ENCODE measurements at places on chromosomes 3 and 15.

DNA sequence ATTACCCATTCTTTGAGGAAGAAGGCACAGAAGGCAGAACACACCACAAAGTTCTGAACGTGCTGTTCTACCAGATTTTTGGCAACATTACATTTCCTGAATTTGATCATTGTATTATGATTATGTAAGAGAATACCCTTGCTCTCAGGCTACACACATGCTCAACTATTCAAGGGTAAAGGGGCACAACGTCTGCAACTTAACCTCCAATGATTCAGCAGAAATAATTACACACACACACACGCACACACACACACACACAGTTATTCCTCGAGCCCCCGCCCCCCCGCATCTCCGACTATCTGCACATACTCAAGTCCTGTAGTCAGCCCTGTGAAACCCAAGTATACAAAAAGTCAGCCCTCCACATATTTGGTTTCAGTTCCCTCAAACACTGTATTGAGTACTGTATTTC, 26.8 kb downstream of the RPN1 start:
- peak; percentile 47 for DNase-seq

GRCh38 chr3:127101411-127102187, 91.3 kb upstream of the PRR23E start:
- DNase-seq: no peak

GRCh38 chr3:151146731-151147091, 56.3 kb downstream of the GPR171 start:
- DNase-seq: no peak

GRCh38 chr3:76765511-76765910, 274.4 kb upstream of the ROBO2 start:
- DNase-seq: no peak

DNA sequence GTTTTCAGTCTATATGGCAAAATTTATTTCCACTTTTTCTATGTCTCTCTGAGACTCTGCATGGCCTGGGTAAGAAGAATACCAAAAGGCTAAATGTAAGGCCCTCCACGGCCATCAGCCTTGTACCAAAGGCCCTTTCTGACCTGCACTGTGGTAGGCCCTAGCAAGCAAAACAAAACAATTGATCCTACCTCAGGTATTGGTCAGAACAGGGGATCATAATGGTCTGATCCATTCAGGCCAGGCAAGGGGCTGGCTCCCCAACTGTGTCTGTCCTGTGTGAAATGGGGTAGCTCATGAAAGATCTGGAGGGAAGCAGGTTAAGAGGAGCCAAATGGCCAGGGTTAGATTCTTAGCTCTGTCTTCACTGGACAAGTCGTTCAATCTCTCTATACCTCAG, 181.3 kb downstream of the SSR3 start:
- DNase-seq: no peak

- DNase-seq: no peak
Measured at GRCh38 chr3:160883373-160883772, 127.3 kb downstream of the PPM1L start.

- DNase-seq: no peak
Measured at GRCh38 chr3:12253516-12254343, 35.1 kb upstream of the PPARG start.

DNA sequence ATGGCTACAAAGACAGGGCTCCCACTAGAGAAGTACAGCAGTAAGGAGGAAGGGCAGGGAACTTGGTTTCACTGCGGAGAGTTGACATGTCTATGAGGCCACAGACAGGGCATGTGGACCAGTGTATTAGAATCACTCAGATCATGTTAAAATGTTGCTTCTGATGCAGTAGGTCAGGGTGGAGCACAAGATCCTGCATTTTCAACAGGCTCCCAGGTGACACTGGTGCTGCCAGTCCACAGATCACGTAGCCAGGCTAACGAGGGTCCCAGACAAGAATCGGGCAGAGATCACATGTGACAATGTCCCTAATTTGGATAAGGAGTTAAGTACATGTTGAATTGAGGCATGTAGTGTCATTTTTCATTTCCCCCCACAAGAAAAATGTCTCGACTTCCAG, 73.6 kb downstream of the SPSB4 start:
- no peak for DNase-seq

GRCh38 chr3:43018246-43018645, 39.1 kb downstream of the GASK1A start:
- no peak for DNase-seq

- DNase-seq: no peak
Measured at GRCh38 chr3:165744025-165744424, 93.2 kb downstream of the BCHE start.

DNA sequence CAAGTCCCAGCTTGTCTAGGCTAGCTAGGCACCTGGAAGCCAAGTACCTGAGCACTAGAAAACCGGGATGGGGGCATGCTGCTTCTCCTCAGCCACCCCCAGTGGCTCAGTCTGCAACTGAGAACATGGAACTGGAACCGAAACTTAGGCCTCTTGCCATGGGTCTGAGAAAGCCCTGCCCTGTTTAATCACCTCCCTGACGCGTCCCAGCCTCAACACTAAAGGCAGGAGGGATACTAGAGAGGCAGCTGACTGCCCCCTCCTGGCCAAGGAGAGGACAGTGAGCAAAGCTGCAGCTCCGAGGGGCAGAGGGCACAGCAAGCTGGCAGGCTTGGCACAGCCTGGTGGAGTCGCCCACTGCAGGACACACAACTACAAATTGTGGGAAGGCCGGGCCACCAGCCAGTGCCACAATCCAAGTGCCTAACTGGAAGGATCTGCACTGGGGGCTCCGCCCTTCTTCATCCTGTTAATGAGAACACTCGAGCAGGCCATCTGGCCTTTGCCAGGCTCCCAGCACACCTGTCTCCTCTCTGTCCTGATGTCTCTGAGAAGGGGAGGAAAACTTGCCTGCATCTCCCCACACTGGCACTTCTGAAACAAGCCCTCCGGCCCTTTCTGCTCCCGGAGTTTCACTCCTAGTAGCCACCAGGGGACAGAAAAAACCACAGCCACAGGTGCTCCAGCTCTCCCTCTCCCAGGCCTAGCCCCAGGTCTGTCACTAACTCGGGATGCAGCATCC, 53.7 kb downstream of the BDH1 start:
- peak; percentile 88 for DNase-seq

- peak; percentile 90 for DNase-seq
Measured at GRCh38 chr15:92681141-92681631, 25.6 kb upstream of the FAM174B start.

DNA sequence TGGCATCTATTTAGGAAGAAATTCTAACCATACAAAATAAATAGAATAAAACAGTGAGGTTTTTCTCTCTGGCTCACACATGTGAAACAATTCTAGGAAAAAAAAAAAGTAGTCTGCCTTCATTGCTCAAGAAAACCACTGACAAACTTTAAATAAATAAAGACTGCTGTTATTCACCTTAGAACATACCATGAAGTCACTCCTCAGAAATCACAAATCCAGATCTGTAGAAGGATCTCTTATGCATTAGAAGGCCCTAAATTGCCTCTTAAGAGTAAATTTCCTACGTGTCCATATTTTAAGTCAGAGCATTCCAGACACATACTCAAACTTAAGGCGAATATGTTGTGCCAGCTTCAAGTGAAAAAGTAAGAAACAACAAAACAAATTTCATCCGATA, 217.3 kb downstream of the ZIC4 start:
- peak; percentile 19 for DNase-seq

DNA sequence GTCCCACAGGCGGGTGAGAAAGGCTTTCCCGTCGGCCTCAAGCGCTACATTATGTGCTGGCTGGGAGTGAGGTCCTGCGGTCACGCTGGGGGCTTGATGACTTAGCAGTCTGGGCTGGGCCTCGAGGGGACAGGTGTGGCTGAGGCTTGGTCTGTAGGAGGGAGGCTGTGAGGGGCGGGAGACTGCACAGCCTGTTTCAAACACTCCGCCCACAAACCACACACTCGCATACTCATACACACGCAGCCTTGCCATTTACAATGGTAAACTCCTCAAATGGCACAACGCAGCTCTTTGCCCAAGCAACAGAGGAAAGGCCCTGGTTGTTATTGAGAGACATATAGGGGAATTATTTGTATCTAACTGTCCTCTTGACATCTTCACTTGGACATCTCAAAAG, 32.4 kb upstream of the RASGRF1 start:
- DNase-seq: no peak

DNA sequence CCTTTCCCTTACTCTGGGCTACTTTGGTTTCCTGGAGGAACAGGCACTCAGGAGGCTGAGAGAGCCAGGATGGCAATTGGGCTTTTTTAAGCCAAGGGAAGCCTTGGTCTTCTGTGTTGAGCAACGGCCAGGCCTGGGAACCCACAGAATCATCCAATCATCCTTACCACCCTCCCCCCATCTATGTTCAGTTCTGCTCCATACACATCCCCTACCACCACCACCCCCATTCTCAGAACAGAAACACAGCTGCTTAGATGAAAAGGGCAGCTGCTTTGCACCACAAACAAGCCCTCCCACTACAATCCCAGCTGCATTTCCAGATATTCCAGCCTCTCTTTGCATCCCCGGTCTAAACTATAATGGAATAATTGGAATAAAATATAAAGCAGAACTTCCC, 21.0 kb downstream of the SEMA5B start:
- DNase-seq: no peak

- DNase-seq: no peak
Measured at GRCh38 chr3:195790901-195791300, 20.8 kb downstream of the MUC4 start.

DNA sequence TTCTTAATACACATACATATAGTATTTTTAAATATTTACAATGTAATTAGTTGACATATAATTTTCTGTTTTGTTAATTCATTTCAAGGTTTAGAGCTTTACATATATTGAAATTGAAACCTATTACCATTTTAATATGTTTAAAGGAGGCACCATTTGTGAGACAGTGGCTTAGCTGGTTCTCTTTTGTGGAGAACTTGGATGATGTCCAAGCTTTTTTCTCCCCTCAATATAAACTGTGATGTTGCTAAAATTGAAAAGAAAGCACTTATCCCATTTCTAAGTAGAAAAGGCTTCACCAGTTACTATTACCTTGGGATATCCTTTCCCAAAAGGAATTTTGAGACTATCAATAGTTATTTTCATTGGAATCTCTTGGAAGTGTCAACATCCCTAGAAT, 707.2 kb downstream of the NTRK3 start:
- no peak for DNase-seq

DNA sequence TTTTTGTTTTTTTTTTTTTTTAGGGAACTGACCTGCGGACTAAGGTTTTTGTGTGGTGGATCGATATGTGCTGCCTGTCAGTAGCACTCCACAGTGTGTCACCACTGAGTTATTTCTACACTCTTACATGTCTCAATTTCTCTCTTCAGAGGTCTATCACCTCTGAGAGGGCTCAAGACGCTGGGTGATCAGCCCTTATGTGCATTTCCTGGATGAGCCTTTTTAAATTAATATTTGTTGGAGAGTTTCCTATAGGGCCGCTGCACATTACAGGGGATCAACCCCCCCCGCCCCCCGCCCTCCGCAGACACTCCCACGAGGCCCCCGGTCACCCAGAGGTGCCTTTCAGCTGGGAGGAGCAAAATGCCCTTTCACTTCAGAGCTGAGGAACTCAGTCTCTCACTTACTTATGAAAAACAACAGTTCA, 34.5 kb upstream of the AP4E1 start:
- no peak for DNase-seq

DNA sequence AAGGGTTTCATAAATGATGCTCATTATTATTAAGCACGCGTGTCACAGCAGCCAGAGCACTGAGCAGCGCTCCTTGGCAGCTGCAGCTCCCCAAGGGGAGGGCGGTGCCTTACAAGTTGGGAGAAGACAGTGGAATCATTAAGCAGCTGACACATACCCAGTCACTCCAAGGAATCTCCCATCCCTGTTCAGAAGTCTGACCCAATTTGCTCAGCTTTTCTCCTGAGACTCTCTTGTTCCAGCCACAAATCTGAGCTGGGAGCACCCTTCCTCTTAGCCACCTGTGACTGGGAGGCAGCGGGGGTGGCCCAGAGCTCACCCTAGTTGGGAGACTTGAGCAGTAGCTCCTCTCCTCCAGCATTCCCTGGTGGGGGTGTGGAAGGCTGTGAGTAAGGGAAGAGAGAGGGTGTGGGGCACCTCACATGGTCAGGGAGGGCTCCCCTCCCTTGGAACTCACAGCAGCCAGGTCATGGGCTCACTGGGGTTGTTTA, 64.3 kb downstream of the DUT start:
- peak; percentile 99 for DNase-seq

DNA sequence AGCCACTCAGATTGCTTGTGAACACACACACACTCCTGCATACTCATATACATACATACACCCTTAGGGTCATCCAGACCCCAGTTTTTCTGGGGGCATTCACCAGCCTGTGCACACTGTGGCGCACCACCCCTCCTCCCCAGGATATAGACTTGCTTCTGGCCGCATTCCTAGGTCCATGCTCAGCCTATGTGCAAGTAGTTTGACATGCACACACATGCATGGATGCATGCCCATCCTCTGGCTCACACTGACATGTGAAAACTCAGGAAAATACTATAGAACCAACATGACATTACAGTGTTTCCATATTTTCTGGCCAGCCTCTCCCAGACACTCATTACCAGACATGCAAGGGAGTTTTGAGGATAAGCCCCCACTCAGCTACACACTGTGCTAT, 79.3 kb upstream of the POLG start:
- no peak for DNase-seq

DNA sequence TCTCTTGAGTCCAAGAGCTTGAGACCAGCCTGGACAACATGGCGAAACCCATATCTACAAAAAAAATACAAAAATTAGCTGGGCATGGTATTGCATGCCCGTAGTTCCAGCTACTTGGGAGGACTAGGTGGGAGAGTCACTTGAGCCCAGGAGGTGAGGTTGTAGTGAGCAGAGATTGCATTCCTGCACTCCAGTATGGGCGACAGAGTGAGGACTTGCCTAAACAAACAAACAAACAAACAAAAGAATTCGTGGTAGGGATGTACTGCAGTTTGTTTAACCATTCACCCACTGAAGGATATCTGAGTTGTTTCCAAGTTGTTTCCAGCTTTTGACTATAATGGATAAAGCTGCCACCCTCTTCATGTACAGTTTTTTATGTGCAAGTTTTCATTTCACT, 7.5 kb upstream of the NMD3 start:
- DNase-seq: no peak

DNA sequence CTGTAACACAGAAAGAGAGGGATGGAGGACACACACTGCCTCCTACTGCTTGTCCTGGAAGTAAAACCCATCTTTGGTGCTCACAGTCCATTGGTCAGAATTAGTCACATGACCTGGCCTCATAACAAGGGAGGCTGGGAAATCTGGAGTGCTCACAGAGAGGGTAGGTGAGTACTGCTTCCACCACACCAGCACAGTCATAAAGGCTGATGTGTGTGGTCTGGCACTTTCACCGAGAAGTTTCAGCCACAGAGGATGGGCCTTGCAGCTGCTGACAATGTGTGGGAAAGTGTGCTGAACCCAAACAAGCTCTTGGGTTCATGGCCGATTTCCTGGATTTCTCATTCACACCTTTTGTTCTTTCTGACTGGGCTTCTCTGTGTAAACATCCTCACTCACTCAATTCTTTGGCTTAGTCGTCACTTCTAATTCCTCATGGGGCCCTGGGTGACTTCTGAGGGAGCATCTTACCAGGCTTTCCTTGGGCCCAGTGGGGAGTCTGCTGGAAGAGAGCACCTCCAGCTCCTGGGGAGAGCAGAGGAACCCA, 100.7 kb downstream of the ASB7 start:
- peak; percentile 91 for DNase-seq

All from GM23248 (cell line).